ENCODE measurements at places on chromosomes 2 and 18.

- peak; percentile 6 for DNase-seq
Observed at GRCh38 chr18:7711495-7711894, 144.4 kb downstream of the PTPRM start.

GRCh38 chr2:29082804-29083495 lies 8.6 kb upstream of the PCARE start:
- DNase-seq: no peak

DNA sequence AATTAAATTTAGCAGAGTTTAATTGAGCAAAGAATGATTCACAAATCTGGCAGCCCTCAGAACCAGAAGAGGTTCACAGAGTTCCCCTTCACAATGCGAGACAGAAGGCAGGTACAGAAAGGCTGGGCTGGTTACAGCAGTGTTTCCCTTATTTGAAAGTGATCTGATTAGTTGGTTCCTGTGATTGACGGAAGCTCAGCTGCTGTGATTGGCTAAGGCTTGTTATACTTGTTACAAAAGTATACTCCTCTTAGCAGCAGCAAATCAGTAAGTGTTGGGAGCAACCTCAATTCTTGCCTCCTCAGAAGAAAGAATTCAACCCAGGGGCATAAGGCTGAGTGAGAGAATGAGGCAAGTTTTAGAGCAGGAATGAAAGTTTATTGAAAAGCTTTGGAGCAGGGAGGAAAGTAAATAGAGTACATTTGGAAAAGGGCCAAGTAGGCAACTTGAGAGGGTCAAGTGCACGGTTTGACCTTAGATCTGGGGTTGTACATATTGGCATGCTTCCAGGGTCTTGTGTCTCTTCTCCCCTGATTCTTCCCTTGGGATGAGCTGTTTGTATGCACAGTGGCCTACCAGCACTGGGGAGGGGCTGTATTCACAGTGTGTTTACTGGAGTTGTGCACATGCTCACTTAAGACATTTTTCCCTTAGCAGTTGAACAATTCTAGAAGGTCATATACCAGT lies 431.8 kb upstream of the RAB12 start:
- no peak for DNase-seq

DNA sequence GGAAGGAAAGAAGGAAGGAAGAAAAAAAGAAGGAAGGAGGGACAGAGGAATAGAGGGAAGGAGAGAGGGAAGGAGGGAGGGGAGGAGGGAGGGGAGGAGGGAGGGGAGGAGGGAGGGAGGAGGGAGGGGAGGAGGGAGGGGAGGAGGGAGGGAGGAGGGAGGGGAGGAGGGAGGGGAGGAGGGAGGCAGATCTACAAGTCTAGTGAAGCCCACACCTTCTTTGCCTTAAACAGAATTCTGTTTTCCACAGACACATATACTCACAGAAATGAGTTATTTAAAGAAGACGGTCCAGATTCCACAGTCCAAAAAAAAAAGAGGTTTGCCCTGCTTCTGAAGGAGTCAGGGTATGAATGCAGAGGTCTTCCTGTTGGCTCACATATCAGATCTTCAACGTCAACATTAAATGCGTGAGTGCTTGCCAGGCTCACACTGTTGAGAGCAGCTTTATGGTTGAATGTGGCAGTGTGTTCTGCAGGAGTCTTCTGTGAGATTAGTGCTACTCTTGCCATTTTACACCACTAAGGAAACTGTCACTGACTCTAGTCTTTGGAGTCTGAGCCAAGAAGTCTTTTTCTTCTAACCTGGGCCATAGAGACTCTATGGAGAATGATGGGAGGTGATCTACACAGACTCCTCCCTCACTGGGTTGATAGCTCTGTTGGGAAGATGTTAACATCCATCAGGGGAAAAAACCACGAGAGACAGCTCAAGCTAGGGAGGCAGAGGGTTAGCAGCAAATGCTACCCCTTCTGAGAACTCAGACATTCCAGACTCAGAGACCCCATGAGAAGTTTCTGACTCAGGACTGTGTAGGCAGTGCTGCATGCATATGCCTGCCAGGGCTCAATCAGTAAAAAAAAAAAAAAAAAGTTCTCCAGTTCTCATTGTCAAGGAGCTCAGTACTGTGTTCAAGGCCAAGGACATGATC lies 23.3 kb downstream of the PAX8 start:
- DNase-seq: no peak

DNA sequence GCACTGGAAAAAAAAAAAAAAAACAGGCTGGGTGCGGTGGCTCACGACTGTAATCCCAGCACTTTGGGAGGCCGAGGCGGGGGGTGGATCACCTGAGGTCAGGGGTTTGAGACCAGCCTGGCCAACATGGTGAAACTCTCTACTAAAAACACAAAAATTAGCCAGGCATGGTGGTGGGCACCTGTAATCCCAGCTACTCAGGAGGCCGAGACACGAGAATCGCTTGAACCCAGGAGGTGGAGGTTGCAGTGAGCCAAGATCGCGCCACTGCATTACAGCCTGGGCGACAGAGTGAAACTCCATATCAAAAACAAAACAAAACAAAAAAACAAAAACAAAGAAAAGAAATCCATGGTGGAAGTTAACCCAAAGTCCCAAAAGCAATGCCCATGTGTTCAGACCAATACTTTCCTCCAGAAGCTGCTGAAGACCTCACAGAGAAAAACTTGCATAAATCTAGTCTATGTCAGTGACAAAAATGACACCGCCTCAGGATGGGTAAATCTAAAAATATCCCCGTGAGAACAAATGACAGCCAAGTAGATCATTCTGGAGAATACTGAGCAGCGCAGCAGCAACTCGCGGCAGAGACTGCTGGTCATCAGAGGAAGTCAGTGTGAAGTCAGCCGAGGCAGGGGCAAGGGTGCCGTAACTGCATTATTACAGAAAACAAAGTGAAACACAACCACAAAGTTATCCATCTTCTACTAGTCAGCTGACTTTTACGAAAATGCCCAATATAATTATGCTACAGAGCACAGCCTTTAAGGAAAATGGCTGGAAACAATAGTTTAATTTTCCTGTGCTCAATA lies 41.0 kb downstream of the LPIN2 start:
- no peak for DNase-seq

DNA sequence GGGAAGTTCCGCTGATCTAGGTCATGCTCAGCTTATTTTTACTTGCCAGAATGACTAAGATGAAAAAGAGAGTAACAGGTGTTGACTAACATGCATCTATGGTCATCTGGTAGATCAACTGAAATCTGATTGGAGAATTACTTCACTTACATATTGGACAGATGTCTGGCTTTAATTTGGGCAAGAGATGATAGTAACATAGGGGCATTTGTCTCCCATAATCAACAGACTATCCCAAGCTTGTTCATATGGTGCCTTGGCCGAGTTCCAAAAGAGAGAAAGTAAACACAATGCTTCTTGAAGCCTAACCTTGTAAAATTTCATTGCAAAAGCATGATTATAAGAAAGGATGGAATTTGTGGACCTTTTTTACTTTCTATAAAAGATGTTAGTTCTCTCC lies 503.7 kb downstream of the ADCYAP1 start:
- DNase-seq: no peak

- DNase-seq: no peak
Observed at GRCh38 chr2:229044581-229044980, 226.5 kb downstream of the PID1 start.

DNA sequence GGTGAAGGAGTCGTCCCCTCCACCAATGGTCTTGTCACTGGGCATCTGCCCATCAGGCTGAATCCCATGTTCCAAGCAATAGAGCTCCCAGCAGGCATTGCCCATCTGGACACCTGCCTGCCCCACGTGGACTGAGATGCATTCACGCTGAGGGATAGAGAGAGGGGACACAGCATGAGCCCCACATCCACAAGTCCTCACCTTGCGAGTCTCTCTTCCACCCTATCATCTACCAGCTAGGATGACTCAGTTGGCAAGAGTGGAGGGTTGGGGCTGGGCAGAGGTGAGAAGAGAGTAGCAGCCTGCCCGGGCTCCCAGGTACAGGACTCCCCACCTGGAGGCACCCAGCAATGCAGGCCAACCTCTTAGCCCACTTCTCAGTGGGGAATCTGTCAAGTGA lies 959 bp upstream of the TUBA4B start:
- DNase-seq: no peak

GRCh38 chr2:181563101-181563692 lies 93.7 kb downstream of the CERKL start:
- no peak for DNase-seq

GRCh38 chr2:69011611-69012157 lies 1.3 kb upstream of the ANTXR1 start:
- no peak for DNase-seq

DNA sequence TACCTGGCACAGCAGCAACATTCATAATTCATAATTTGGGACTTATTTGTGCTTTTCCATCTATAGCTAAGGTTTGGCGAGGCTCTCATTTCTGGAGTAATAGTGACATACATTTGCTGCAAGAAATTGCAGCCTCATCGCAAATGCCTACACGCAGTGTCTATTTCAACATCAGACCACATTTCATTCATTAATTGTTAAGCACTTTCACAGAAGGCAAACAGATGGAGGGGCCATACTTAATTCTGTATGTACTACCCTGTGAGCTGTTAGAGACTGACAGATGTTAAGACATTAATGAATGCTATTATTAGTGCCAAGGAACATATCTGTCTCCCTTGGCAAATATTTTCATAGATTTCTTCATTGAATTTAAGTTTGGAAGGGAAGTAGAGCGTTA lies 125.7 kb downstream of the UXS1 start:
- DNase-seq: no peak

DNA sequence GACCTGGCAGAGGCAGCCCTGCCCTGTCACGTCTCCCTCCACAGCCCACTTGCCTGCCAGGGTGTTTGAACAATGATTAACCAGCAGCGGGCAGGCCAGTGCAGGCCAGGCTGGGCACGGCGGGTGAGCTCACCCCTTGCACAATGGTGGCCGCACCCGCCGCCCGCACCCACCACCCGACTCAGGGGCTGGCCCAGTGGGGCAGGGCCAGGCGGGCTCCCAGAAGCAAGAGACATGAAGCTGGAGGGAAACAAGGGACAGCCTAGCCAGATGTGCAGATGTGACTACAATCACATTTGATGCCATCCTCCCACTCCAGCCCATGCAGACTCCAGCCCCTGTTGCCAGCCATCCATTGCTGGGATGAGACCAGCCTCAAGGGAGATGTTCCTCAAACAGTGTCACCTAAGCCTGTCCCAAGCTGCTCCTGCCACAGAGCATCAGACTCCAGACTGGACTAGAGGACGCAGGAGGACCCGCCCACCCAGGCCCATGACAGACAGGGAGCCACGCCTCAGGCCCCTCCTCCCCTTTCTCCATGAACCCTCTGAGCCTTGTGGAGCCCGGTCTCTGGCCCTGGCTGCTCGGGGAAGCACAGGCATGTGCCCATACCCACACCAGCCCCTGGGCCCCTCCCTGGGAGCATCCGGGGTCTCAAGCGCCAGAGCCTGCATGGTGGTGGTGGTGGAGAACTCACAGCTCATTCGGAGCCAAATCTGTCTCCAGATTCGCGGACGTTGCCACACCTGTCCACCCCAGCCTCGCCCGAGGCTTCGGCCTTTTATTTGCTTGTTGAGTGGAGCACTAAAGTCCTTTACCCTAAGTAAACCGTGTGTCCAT lies 45.0 kb downstream of the SDC1 start:
- no peak for DNase-seq

GRCh38 chr2:222311319-222311977 lies 12.7 kb upstream of the PAX3 start:
- DNase-seq: no peak

GRCh38 chr2:174527101-174527721 lies 40.4 kb upstream of the GPR155 start:
- no peak for DNase-seq

GRCh38 chr2:238942080-238942725 lies 94.3 kb downstream of the TWIST2 start:
- DNase-seq: no peak

DNA sequence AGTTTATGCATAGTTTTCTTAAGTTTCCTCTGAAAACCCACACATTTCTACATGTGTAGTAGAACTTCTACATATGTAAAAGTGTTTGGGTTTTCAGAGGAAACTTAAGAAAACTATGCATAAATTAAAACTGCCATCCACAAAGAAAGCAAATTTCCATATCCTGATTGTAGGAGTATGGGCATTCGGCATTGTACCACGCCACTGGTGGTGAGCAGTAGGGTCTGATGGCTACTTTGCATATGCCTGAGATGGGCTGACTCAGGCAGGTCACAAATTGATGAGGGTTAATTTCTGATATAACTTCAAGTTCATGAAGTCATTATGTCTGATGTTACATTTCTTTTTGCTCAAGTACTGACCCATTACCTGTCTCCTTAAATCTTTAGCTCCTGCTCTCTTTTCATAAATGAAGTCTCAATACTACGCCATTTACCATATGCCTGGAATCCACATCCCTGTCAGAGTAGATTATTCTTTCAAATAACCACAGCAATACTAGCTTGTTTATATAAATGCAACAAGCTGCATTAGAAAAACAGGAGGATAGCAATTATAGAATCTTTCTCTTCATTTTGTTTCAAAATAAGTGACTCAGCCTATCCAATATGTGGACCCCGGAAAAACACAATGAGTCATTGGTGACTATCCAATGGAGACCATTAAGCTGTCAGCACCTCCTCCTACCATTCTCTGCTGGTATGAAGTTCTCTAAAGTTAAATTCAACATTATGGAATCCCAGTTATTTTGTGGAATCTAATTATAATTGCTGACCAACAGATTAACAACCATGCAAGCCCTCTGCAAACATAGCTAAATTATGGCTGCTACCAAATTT lies 355.2 kb upstream of the UBE2E3 start:
- peak; percentile 49 for DNase-seq

- no peak for DNase-seq
Observed at GRCh38 chr2:7661502-7661901, 744.3 kb downstream of the RNF144A start.

GRCh38 chr18:5542515-5543035 lies 1.2 kb downstream of the EPB41L3 start:
- DNase-seq: no peak

GRCh38 chr2:158464426-158465281 lies 7.9 kb downstream of the PKP4 start:
- DNase-seq: no peak

- DNase-seq: no peak
Observed at GRCh38 chr2:115942800-115943199, 1500.4 kb downstream of the DPP10 start.

- DNase-seq: no peak
Observed at GRCh38 chr2:86157009-86157556, 38.2 kb downstream of the IMMT start.
